Stimulated activated CD8-positive, alpha-beta memory T cell treated with anti-CD3 and anti-CD28 coated beads, Interleukin-4, amount 100 ng/mL, for 4 hours (primary cell): ENCODE measurements at places on chromosomes 6 and 20.

DNA sequence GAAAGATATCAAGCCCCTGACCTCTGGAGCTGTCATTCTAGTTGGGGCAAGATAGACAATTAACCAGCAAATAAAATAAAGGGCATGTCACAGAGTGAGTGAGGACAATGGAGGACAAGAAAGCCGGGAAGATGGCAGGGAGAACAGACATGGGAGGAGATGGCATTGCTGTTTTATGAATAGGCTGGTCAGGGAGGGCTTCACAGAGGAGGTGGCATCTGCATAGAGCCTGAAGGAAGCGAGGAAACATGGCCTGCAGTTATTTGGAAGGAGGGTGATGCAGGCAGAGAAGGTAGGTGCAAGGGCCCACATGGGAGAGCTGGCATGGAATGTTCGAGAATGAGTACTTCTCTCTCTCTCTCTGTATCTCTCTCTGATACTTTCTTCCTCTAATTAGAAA lies 63.7 kb downstream of the EFCAB8 start:
- no peak for DNase-seq

GRCh38 chr6:88262332-88262731 lies 96.2 kb upstream of the CNR1 start:
- DNase-seq = no peak

- DNase-seq = no peak
These were observed 3.3 kb downstream of the GPLD1 start for GRCh38 chr6:24486065-24486464.

GRCh38 chr20:19288636-19289035 lies 76.2 kb downstream of the SLC24A3 start:
- DNase-seq = no peak

- DNase-seq = no peak
These were observed 538.3 kb downstream of the GRIK2 start for GRCh38 chr6:101931766-101932165.

DNA sequence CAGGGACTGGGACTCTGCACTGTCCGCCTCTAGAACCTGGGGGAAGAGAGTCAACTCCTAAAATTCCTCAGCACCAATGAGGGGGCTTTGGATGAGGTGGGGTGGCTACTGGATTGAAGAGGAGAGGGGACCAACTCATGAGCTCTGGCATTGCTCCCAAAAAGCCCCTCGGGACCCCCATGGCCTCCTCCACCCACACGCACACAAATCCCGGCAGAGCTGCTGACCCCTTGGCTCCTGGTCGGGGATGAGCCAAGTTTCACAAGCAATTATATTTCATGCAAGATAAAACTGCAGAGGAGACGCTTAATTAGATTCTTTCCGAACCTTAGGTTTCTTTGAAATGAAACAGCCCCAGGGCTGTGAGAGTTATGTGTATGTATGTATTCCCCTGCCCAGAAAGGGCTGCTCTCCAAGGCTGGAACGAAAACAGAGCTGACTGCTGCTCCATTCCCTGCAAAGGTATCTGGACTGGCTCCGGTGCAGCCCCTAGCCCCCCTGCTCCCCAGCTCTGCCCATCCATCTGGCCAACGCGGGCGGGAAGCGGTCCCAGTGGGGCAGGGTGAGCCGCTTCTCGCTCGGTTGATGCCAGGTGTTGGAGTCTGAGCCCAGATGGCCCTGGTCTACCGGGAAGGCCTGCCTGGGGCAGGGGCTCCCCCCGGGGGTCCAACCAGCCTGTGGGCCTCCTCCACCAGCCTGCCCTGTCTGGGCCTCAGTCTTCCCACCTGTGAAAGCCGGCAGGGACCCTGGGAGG lies 46.8 kb upstream of the STX16 start:
- no peak for DNase-seq
